Activated CD4-positive, alpha-beta T cell treated with anti-CD3 and anti-CD28 coated beads for 36 hours (primary cell): ENCODE measurements at places on chromosomes 7 and 10. TPM values are rescaled to one million over a fixed set of nuclear protein-coding genes. Genes with fewer than 3 reads are reported as not detected.

DNA sequence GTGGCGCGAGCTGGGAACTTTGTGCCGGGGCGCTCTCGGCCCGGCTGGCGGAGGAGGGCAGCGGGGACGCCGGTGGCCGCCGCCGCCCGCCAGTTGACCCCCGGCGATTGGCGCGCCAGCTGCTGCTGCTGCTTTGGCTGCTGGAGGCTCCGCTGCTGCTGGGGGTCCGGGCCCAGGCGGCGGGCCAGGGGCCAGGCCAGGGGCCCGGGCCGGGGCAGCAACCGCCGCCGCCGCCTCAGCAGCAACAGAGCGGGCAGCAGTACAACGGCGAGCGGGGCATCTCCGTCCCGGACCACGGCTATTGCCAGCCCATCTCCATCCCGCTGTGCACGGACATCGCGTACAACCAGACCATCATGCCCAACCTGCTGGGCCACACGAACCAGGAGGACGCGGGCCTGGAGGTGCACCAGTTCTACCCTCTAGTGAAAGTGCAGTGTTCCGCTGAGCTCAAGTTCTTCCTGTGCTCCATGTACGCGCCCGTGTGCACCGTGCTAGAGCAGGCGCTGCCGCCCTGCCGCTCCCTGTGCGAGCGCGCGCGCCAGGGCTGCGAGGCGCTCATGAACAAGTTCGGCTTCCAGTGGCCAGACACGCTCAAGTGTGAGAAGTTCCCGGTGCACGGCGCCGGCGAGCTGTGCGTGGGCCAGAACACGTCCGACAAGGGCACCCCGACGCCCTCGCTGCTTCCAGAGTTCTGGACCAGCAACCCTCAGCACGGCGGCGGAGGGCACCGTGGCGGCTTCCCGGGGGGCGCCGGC, 870 bp downstream of the FZD1 start:
- peak overlapping the region; percentile 39 for H3K27ac ChIP-seq
- peak overlapping the region; percentile 76 for H3K4me3 ChIP-seq
- H3K27me3 ChIP-seq: peaks cover 38% of the 10 kb centered on the region
- DNase-seq: peak; percentile 56
- no peaks in the 10 kb centered on the region for H3K36me3 ChIP-seq

AGAP3 gene
- total RNA-seq: 29.4 TPM

GRCh38 chr10:26698909-26699308, 1.4 kb downstream of the PDSS1 start:
- no peaks in the 10 kb centered on the region for H3K27me3 ChIP-seq
- no peak overlapping the region for H3K27ac ChIP-seq
- peaks cover 36% of the 10 kb centered on the region for H3K4me1 ChIP-seq
- no peak for DNase-seq

GRCh38 chr7:151757274-151757673, 119.6 kb downstream of the PRKAG2 start:
- H3K4me1 ChIP-seq: peaks cover 25% of the 10 kb centered on the region
- no peak overlapping the region for H3K4me3 ChIP-seq
- peak overlapping the region; percentile 19 for H3K27ac ChIP-seq
- H3K36me3 ChIP-seq: no peaks in the 10 kb centered on the region
- no peaks in the 10 kb centered on the region for H3K27me3 ChIP-seq

DNA sequence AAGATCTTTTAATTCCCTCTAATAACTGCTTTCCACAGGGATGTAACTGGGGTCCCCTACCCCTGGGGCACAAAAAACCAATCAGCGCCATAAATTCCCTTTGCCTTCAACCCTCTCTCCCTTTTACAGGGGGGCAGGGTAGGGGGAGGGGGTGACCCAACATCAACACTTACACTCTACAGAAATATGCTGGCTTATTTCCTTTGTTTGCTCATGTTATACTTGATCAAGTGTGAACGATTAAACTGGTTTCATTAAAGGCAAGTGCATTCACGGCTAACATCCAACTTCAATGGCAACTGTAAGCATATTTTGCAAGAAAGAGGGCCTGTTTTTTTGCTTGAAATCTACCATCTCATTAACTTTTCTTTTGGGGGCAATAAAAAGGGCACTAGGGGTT, 2.9 kb downstream of the CTBP2 start:
- H3K27me3 ChIP-seq: peaks cover 50% of the 10 kb centered on the region
- H3K36me3 ChIP-seq: no peaks in the 10 kb centered on the region
- no peak for DNase-seq
- H3K4me3 ChIP-seq: no peak overlapping the region
- peaks cover 3% of the 10 kb centered on the region for H3K4me1 ChIP-seq

GRCh38 chr7:94276795-94277194, 117.9 kb upstream of the COL1A2 start:
- H3K36me3 ChIP-seq: no peaks in the 10 kb centered on the region
- H3K4me3 ChIP-seq: no peak overlapping the region
- no peaks in the 10 kb centered on the region for H3K4me1 ChIP-seq
- DNase-seq: no peak
- no peak overlapping the region for H3K27ac ChIP-seq
- H3K27me3 ChIP-seq: peaks cover 8% of the 10 kb centered on the region

DNA sequence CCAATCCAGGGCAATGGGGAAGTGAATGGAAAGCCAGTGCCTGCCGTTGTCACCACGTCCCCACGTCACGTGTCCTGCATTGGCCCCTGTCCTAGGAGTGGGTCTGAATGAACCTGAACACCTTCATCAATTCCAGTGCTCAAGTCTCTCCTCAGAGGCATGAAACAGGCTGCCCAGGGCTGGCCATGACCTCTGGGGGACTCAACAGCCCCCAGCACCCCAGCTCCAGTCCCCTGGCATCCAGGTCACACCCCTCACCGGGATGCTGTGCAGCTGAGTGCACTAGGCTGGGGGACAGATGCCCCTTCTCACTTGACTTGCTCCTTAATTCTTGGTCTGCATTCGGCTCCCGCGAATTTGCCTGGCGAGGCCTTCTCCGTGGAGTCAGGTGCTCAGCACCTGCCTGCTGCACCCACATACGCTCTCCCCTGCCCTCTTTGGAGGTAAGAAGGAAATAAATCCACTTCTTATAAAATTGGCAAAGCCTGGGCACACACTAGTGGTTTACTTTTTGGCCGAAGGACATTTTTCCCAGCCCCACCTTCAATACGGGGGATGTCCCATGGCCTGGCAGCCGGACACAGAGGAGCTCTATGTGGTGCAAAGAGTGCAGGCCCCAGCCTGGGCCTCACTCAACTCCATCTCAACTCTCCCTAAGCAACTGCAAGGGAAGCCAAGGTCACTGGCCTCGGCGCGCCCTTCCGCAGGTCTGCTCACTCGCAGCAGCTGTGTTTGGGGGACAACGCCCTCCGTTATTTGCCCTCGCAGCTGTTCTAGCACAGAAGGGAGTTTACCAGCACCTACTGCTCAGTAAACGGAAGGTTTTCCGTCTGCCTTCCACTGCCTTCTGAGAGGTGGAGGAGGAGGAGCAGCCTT, 77.6 kb upstream of the SHH start:
- no peak overlapping the region for H3K27ac ChIP-seq
- DNase-seq: no peak
- no peaks in the 10 kb centered on the region for H3K36me3 ChIP-seq
- no peaks in the 10 kb centered on the region for H3K4me1 ChIP-seq

DNA sequence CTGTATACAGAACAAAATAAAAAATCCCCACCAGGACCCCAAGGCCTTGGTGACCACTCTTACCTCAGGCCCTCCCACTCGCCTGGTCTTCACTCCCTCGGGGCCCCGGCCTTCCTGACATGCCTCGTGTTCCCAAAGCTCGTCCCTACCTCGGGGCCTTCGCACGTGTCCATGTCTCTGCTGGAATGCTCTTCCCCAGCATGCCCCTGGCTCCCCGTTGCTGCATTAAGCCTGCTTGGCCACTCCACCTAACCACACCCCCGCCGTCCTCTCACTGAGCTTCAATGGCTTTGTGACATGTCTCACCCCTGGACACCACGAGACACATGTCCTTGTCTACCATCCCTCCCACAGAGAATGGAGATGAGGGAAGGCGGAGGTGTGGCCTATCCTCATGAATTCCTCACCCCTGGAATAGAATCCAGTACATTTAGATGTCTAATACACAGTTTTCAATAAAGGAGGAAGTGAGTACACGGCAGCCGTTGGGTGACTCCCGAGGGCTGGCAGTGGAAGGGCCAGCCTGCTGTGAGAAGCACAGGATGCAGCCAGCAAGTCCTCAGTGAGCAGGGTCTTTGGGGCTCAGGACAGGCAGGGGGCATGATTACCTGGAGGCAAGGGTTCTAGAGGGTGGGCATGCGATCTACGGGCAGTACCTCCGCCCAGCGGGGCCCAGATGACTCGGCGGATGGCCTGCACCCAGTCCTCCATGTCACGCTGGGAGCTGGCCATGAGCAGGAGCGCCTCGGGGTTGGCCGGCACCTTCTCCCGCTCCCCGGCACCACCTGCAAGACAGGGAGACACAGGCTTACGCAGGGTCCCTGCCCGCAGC, 125.7 kb downstream of the ARHGAP22 start:
- peaks cover 8% of the 10 kb centered on the region for H3K27me3 ChIP-seq
- no peak overlapping the region for H3K4me3 ChIP-seq
- no peak overlapping the region for H3K27ac ChIP-seq
- no peaks in the 10 kb centered on the region for H3K4me1 ChIP-seq
- DNase-seq: no peak

DNA sequence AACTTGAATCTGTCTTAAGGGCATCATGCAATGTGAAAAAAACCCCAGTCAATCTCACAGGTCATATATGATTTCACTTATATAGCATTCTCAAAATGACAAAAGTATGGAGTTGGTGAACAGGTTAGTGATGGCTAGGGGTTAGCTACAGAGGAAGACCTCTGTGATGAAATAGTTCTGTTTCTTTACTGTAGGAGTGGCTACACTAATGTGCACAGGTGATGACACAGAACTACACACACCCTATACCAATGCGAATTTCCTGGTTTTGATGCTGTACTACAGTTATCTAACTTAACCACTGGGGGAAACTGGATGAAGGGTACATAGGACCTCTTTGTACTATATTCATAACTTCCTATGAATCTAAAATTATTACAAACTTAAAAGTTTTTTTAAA, 541.8 kb downstream of the PARD3 start:
- DNase-seq: no peak
- H3K27me3 ChIP-seq: peaks cover 3% of the 10 kb centered on the region
- H3K27ac ChIP-seq: no peak overlapping the region
- no peak overlapping the region for H3K4me3 ChIP-seq

AZGP1 gene
- total RNA-seq: not detected

- no peaks in the 10 kb centered on the region for H3K4me1 ChIP-seq
- DNase-seq: no peak
- no peak overlapping the region for H3K27ac ChIP-seq
- no peak overlapping the region for H3K4me3 ChIP-seq
Measured at GRCh38 chr10:77319557-77319956, 318.1 kb downstream of the KCNMA1 start.

DNA sequence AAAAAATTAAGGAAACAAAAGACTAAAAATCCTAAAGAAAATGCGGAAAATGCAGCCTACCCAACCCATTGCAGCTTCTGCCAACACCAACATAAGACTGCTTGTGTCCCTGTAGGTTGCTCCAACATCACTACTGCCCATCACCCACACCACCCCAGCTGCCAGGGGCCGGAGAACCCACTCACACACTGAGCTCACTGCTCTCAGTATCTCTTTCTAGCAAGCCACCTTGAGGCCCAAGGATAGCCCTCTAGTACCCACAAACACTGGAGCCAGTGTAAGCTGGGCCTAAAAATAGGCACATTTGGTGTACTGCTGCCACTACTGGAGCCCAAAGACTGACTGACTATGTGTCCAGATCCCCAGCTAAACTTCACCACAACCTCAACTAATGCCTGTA, 67.3 kb downstream of the MEST start:
- H3K27ac ChIP-seq: no peak overlapping the region
- no peak for DNase-seq
- H3K4me3 ChIP-seq: no peak overlapping the region
- peaks cover 12% of the 10 kb centered on the region for H3K36me3 ChIP-seq

- H3K36me3 ChIP-seq: no peaks in the 10 kb centered on the region
- H3K4me3 ChIP-seq: no peak overlapping the region
- no peaks in the 10 kb centered on the region for H3K4me1 ChIP-seq
Measured at GRCh38 chr7:123571684-123572083, 14.1 kb upstream of the NDUFA5 start.
